ENCODE measurements at places on chromosomes 13 and 19.

DNA sequence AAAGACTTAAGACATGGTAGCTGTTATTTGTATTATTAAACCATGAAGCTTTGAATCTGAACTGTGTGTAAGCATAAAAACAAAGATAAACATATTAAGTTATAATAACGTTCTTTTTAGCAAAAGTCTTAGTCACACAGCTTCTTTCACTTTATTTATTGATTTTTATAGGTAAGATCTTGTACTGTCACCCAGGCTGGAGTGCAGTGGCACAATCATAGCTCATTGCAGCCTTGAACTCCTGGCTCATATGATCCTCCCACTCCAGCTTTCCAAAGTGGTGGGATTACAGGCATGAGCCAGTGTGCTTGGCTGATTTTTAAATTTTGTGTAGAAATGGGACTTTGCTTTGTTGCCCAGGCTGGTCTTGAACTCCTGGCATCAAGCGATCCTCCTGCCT lies 13.4 kb downstream of the FARP1 start:
- DNase-seq: no peak

DNA sequence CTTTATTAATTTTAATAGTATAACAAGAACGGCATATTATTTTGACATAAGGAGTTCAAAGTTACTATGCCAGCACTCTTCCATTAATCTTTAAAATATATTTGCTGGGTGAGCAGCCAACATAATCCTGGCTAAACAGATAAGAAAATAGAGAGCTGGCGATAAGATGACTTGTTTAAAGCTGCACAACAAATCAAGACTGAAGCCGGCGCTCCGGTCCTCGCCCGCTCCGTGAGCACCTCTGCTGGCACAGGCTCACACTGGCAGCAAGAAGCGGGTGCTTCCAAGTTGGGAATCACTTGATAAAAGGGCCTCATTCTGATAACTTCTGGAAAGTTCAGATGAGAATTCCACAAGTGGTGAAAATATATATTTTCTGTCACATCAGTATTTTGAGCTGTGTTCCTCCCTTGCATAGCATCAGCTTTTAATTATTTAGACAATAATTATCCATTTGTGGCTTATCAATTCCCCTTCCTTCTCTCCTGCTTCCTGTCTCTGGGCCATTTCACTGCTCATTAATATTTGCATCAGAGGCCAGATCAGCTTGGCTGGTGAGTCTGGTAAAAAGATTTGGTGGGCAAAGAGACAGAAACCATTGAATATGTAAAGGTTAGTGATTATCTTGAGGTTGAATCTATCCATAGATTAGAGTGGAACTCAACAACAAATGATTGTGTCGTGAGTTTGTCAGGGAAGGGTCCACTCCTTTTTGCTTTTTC lies 205.3 kb downstream of the MZT1 start:
- DNase-seq: no peak

DNA sequence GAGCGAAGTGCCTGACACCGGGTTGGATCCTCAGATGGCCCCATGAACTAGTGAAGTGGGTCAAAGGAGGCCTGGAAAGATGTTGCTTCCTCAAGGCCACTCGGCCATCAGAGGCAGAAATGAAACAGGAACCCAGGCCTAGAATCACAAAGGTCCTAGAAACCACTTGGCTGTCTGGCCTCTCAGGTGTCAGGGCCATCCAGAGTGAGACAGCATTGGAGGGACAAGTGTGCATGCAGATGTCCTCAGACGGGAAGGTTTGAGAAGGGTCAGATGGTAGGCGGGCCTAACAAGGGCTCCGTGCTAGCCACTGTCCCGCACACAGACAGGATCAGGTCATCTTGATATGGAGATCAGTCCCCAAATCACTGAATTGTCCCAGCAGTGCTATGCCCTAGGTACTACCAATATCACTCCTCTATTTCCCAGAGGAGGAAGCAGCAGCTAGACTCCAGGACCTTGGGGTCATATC lies 14.3 kb downstream of the CCDC97 start:
- no peak for DNase-seq

DNA sequence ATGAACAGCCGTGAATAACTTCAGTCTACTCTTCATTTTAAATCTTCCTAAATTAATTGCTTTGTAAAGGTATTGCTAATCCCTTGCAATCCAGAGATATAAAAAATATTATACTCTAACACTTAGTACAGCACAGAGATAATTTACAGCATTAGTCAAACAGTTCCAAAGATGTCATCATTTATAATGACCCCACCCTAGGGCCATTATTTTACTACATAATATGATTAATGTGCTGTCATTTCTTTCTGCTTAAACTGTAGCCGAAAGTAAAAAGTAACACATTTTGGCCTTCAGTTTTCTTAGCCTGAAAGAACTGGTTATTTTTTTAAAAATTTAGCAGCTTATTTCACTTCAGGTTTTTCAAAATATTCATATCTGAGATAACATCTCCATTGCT lies 256.3 kb upstream of the RFC3 start:
- DNase-seq: no peak

- no peak for DNase-seq
These were observed 171.4 kb downstream of the FOXO1 start for GRCh38 chr13:40494946-40495620.

- DNase-seq: no peak
These were observed 34.4 kb upstream of the PSPC1 start for GRCh38 chr13:19817106-19817505.

GRCh38 chr13:42041011-42041683 lies 7.3 kb upstream of the DGKH start:
- peak; percentile 26 for DNase-seq

DNA sequence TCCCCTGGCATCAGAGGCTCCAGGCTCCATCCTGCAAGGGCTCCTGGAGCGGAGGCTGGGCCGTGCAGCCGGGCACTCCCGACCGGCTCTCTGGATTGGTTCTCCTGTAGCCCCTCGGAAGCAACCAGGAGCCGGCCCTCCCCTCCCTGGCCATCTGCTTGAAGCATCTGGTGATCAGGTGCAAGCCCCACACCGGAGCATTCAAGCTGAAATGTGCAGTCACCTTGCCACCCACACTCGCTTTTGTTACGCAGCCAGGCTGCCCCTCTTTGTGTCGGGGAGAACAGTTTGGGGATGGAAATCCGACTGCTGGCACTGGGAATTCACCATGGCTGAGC lies 258.8 kb downstream of the ZNF536 start:
- DNase-seq: no peak

GRCh38 chr19:12364391-12365235 lies 870 bp downstream of the ZNF442 start:
- peak; percentile 12 for DNase-seq

DNA sequence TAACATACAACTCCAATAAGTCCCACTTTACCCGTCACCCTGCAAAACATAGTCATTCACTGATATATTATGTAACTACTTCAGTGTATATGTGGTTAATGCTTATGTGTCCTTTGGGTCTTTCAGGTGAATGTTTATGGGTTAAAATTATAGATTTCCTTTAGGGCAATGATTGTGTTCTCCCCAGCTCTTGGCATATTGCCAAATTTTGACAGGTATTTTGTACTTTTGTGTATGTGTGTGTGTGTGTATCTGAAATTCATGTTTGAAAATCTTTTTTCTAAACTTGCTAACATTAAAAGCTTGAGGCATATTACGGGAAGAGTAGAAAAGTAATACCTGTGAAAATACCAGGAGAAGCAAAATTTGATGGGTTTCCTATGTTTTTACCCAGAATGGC lies 8.2 kb downstream of the CDK8 start:
- no peak for DNase-seq

DNA sequence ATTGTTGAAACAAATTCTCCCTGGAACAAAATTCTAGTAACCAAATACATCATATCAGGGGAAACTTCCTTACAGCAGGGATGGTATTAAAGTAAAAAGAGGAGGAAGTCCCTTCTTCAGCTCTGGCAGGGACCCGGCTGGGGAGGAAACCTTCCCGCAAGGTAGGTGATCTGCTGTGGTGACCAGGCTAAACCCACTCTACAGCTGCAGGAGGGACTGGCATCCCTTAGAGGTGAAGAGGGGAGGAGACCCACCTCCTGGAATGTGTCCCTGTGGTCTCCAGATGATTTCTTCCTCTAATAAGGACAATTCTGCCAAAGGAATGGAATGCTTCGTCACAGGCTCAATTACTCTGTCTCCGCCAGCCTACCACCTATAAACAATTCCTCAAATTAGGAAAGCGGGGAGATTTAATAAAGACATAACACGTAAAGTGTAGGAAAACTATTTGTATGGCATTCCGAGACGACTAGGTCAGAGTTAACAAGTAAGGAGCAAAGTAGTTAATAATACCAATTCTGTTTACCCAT lies 637 bp upstream of the PDS5B start:
- no peak for DNase-seq

DNA sequence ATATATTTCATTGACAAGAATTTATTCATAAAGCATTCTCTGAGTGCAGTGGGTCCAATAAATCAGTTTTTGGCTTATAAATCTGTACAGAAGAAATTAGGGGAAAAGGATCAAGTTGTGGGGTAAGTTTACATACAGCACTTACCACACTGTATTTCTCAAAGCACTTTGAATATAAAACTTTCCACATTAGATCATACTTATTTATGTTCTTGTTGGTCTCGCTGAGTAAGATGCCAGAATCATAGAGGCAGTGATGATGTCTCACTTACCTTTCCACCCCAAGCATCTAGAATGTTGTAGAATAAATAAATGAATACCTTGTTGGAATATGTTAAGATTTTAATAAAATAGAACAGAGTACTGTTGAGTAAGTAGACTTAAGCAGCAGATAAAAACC lies 279.1 kb downstream of the PCDH20 start:
- no peak for DNase-seq

- DNase-seq: no peak
These were observed 14.2 kb upstream of the PROZ start for GRCh38 chr13:113144255-113144629.

DNA sequence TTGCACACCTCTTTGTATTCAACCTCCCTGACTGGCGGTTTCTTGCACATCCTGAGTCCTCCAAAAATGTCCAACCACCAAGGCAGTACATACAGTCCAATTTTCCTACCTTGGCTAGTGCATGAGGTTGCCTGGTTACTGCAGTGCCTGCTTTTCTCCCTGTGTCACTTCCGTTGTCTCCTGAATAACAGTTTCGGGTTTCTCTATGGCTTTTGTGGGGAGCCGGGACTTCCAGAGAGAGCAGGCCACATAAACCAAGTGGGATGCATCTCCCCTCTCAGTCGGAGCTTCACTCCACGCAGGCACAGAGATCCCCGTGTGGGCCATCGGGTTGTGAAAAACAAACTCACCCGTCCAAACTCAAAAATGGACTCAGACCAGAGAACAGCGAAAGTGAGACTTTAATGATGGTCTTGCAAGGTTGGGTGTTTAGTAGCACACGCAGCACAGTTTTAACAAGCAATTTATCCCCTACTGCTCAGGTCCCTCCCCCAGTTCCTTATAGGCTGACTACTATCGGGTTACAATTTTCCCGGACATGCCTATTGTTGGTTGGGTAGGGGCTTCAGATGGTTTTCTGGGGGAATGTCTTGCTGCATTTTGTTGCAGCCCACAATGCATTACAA lies 173.1 kb downstream of the POU4F1 start:
- no peak for DNase-seq

DNA sequence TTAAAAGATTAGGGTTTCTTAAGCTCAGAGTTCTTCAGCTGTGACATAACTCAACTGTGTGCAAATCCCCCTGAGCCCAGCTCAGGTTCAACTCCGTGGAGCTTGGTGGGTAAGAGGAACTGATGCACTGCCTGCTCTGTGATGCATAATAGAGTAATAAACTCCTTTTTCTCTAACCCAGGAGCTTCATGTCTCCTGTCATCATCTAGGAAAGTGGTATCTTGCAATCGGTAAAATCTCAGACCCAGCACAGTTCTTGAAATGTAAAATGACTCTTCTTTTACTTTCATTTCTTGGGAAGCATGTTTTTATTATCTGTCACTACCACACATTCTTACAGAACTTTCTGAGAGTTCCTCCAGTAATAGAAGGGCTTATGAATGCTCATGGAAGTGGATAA lies 123.8 kb upstream of the PCDH9 start:
- DNase-seq: no peak

DNA sequence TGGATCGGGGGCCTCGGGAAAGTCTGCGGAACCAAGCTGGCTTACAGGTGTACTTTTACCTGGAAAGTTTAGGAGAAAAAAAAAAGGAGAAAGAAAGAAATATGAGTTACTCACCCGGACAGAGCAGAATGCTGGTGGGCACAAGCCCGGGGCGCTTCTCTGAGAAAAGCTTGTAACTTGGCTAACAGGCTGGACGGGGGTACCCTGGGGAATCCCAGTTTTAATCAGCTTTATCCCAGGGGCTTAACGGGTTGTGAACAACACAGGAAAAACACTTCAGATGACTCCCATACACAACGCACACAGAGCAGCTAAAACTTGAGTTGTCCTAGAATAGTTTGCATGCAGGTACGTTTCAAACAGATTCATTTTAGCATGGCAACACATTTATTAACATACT lies 37.3 kb downstream of the KLF2 start:
- no peak for DNase-seq

DNA sequence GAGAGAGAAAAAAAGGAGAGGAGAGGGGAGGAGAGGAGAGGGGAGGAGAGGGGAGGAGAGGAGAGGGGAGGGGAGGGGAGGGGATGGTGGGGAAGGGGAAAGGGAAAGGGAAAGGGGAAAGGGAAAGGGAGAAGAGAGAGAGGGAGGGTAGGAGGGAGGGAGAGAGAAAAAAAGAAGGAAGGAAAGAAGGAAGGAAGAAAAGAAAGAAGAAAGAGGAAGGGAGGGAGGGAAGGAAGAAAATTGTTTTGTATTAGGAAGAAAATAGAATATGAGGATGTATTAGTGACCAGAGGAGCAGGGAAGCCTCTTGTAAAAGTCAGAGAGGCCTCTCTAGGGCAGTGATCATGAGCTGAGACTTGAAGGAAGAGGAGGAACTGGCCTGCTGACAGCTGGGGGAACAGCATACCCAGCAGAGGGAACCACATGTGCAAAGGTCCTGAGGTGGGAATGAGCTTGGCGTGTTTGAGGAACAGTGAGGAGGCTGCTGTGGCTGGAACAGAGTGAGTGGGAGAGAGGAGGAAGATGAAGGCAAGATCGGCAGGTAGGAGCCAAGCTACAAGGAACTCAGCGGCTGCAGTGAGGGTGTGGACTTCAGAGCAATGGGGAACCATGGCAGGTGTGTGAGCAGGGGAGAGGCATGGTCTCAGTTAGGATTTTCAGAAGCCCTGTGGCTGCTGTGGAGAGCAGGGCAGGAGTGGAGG lies 9.6 kb upstream of the KCNN1 start:
- no peak for DNase-seq

DNA sequence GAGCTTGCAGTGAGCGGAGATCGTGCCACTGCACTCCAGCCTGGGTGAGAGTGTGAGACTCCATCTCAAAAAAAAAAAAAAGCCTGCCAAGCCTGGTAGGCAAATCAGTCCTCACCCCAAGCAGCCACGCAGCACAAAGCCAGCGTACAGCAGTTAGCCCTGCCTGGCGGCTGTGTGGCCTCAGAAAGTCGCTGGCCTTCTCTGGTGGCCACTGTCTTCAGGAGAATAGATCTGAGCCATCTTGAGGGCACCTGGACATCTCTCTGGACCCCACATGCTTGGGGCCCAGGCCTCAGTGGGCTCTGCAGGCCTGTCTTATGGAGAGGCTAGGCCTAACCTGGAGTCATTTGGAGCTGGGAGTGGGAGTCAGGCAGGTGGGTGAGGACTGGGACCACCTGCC lies 23.0 kb downstream of the PIAS4 start:
- no peak for DNase-seq

GRCh38 chr19:16167055-16167454 lies 6.3 kb downstream of the CIB3 start:
- DNase-seq: no peak
